ENCODE measurements at places on chromosomes 2 and 18. TPM values are rescaled to one million over a fixed set of nuclear protein-coding genes. Genes with fewer than 3 reads are reported as not detected.

Gene DNMT3A
- 7.5 TPM for polyA plus RNA-seq

Gene ALS2
- 5.5 TPM for polyA plus RNA-seq

Gene TMEM37
- polyA plus RNA-seq = not detected

Gene EHD3
- polyA plus RNA-seq = 4.3 TPM

Gene TMEM214
- 25.6 TPM for polyA plus RNA-seq

Gene IL1F10
- not detected for polyA plus RNA-seq
